Neural progenitor cell (in vitro differentiated cells): ENCODE measurements at places on chromosomes 2 and 18.

DNA sequence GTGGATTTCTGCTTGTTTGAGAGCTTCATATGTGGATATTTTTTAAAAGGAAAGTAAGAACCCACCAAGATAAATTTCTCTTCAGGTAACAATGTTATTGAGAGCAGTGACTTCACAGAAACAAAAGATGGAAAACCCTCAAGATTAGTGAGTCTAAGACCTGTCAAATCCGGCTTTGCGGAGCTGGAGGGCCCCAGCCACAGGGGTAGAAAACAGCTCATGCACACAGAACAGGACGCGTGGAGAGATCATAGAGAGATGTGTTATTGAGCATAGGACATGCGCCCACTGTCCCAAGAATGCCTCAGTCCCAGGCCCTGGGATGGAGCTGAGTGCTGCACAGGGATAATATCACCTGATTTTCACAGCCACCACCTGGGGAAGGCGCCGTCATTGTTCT lies 21.3 kb downstream of the EDAR start:
- DNase-seq = no peak

- DNase-seq = no peak
Measured at GRCh38 chr18:3262234-3263131, 550 bp downstream of the MYL12B start.

- no peak for DNase-seq
Measured at GRCh38 chr18:75269124-75269680, 58.6 kb downstream of the TSHZ1 start.

GRCh38 chr2:218851286-218851685 lies 8.3 kb upstream of the WNT6 start:
- DNase-seq = no peak

GRCh38 chr2:30287857-30288513 lies 56.7 kb downstream of the LBH start:
- no peak for DNase-seq
